ENCODE measurements at places on chromosomes 5 and 9.

GRCh38 chr9:8800196-8800595, 1000.6 kb upstream of the DMAC1 start:
- no peak for DNase-seq

DNA sequence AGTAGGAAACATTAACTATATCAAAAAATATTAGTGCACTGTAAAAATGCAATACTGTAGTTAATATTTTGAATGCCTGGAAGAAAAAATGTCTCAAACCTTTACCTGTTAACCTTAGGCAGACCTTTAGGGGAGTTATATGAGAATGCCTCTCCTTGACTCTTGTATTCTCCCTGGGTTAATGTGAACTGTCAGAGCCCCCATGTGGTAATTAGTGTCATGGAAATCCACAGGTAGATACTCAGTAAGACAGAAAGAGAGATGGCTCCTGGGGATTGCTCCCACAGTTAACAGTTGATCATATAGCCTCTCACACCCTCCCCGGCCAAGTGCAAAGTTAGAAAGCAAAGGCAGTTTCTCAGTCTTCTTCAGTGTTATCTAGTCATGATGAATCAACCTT, 742.8 kb downstream of the NR2F1-AS1 start:
- DNase-seq = no peak

DNA sequence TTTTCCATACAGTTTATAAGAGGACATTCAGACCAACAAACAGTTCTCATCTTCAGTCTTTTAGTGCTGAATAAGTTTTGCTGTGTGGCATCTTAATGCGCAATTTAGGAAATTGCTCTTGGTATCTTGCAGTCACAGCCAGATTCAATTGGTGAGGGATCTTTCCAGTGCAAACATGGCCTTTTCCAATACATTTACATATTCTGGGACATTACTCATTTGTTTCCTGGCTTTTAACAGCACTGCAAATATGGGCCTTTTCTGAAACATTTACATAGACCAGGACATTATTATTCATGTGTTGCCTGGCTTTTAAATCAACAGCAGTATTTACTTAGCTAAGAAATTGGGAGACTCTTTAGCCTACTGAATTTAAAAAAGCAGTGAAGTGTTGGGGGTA, 22.7 kb downstream of the ANKRD33B start:
- DNase-seq = no peak

DNA sequence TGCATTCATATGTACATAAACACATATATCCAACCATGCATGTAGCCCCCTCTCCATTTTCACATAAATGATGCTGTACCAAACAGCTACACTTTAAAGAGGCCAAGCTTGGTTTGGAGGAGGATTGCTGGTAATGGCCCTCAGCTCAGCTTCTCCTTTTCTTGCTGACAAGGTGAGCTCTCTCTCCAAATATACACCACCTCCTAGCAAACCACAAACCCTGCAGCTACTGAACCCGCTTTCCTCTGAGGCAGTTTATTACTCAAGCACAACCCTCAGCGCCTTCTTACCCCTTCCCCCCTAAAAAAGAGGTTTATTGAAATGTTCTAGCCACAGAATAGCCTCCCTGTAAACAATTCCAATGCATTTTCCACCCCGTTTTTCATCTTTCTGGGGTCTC, 54.0 kb downstream of the ALG2 start:
- DNase-seq = no peak

- DNase-seq = no peak
Observed at GRCh38 chr5:665956-666711, 27.0 kb downstream of the TPPP start.

All from tibial nerve (tissue), 4 donors.